GM23248 (cell line): ENCODE measurements at places on chromosomes 13 and 19.

DNA sequence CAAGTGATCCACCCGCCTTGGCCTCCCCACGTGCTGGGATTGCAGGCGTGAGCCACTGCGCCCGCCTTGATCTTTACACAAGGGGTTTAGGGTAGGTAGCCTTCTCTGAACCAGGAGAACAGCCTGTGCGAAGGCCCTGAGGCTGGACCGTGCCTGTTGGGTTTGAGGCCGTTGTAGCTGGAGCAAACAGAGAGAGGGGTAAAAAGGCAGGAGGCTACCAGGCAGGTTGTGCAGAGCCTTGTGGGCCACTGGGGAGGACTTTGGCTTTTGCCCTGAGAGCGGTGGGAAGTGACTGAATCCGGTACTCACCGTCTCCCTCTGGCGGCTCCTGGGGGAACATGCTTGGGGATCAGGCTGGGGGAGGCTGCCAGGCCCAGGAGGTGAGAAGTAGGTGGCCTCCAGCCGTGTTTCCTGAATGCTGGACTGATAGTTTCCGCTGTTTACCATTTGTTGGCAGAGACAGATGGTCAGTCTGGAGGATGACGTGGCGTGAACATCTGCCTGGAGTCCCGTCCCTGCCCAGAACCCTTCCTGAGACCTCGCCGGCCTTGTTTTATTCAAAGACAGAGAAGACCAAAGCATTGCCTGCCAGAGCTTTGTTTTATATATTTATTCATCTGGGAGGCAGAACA is 24.6 kb downstream of the SPC24 start:
- DNase-seq = peak; percentile 81

- no peak for DNase-seq
Observed at GRCh38 chr19:39516270-39516669, 1.3 kb downstream of the SELENOV start.

DNA sequence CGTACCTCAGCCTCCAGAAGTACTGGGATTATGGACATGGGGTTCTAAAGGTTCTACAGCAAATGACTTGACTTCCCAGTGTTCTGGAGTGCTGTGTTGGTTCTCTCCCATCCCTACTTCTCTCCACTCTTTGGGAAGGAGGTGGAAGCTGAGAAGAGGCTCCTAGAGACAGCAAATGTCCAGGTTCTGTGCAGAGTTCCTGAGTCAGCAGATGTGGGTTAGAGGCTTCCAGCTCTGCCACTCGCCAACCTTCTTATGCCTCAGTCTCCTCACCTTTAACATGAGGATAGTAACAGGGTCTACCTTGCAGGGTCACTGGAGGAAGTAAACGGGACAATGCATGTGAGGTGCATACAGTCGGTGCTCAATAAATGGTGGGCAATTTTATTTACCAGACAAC is 80.5 kb upstream of the VSTM2B start:
- no peak for DNase-seq

GRCh38 chr19:51729781-51730180 is 6.0 kb upstream of the HAS1 start:
- peak; percentile 58 for DNase-seq

- peak; percentile 65 for DNase-seq
Observed at GRCh38 chr19:48418317-48419064, 25.0 kb downstream of the GRIN2D start.

DNA sequence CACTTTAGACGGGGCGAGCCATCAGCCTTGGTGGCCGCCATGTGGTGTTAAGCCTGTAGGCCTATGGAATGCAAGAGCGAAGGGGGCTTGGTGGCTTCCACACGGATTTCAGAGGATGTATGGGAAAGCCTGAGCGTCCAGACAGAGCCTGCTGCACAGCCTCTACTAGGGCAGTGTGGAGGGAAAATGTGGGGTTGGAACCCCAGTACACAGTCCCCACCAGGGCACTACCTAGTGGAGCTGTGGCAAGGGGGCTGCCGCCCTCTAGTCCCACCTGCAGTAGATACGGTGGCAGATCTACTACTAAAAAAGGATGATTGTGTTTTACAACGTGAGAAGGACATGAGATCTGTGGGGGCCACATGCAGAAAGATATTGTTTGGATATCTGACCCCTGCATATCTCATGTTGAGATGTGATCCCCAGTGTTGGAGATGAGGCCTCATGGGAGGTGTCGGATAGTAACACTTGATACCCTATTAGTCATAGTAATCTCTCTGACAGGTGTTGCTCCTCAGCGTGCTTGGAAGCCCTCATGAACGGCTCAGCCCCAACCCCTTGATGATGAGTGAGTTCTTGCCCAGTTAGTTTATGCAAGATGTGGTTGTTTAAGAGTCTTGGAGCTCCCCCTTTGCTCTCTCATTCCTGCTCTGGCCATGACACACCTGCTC is 45.6 kb downstream of the LHFPL6 start:
- no peak for DNase-seq

- DNase-seq = peak; percentile 87
Observed at GRCh38 chr19:40465025-40465556, 454 bp downstream of the BLVRB start.

DNA sequence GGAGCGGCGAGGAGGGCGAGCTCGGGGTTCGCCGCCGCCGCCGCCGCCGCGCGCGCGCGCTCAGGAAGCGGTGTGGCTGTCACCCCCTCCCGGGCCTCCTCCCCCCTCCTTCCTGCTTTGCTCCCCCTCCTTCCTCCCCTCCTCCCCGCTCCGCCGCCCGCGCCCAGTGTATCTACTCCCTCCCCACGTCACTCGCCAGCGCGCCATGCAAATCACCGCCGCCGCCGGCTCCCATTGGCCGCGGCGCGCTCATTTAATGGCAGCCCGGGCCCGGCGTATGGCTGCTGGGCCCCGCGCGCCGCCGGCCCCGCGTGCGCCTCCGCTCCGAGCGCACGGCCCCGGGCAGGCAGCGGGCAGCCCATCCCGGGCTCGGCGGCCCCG is 335 bp upstream of the SOX1 start:
- peak; percentile 34 for DNase-seq

DNA sequence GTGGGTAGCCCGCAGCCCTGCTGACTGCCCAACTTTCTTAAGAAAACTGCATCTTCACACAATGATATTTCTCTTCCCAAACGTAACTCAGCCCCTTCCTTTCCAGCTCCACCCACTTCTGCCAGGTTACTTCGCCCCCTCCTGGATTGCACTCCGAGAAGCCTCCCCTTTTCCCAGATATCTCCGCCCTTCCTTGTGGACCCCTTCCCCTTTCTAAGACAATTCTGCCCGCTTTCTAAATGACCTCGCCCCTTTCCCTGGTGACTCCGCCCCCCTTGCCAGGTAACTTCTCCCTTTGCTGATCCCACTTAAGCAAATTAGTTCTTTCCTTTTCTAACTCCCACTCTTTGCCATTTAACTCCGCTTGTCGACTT is 2.6 kb downstream of the VSIG10L start:
- no peak for DNase-seq

DNA sequence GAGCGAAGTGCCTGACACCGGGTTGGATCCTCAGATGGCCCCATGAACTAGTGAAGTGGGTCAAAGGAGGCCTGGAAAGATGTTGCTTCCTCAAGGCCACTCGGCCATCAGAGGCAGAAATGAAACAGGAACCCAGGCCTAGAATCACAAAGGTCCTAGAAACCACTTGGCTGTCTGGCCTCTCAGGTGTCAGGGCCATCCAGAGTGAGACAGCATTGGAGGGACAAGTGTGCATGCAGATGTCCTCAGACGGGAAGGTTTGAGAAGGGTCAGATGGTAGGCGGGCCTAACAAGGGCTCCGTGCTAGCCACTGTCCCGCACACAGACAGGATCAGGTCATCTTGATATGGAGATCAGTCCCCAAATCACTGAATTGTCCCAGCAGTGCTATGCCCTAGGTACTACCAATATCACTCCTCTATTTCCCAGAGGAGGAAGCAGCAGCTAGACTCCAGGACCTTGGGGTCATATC is 14.3 kb downstream of the CCDC97 start:
- DNase-seq = peak; percentile 37

DNA sequence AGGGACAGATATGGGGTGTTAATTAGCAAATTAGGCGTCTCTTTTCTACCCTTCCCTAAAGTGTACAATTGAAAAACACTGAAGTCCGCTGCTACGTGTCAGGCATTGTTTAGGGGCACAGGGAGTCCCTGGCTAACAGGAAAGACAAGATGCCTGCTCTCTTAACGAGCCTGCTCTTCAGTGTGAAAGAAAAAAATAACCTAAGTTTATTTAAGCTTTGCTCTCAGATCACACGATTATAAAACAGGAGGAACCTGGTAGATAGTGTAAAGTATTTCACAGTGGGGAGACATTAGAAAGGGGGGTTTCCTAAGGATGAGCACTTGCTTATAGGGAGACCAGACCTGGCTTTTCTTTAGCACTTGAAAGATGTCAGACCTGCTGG is 38.7 kb downstream of the IGFL2 start:
- no peak for DNase-seq

GRCh38 chr13:99403458-99403971 is 96.3 kb upstream of the GPR183 start:
- no peak for DNase-seq

- no peak for DNase-seq
Observed at GRCh38 chr13:92164822-92165221, 766.4 kb downstream of the GPC5 start.

- DNase-seq = no peak
Observed at GRCh38 chr13:113991676-113992179, 17.9 kb upstream of the C13orf46 start.

DNA sequence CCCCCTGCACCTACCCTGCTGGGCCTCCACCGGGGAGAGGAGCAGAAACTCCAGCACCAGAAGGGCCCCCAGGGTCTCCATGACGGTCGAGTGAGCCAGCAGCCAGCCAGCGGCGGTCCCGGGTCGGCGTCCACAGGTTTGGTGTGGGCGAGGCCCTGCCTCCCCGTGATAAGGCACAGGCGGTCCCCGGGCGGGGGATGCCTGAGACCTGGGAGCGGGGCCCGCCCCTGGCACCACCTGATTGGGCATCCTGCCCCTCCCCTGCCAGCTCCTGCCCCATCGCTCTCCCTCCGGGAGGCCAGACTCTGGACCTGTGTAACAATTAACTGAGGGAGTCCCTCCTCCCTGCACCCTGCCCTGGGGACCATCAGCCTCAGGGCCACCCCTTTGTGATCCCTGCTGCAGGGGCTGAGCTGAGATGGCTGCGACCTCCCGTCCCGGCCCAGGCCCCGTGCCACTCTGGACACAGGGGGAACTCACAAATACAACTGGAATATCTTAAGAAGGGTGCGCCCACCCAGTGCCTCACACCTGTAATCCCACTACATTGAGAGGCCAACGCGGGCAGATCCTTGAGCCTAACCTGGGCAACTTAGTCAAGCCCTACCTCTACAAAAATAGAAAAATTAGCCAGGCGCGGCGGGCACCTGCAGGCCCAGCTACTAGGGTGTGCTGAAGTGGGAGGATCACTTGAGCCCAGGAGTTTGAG is at the start of gene SMIM24:
Gene SMIM24, minus strand, starts transcription at position 143 of the 709 bp plus-strand sequence. Its CDS starts 62 bp downstream, at position 81.
- DNase-seq = no peak

DNA sequence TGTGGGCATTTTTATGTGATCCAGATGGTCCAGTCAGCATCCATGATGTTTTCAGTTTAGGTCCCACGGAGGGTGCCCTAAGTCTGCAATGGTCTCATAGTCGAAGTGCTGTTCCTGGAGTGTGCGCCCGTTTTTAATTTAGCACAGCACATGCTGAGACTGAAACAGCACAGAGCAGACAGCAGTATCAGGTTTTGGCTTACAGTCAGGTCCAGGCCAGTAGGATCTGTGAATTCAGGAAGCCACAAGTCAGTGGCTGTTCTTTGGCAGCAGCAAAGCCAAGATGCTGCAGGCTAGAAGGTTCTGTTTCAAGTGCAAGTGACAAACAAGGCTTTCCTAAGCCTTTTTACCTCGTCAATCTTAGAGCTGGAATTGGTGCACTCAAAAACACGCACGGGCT is 18.3 kb downstream of the FBXO27 start:
- no peak for DNase-seq

DNA sequence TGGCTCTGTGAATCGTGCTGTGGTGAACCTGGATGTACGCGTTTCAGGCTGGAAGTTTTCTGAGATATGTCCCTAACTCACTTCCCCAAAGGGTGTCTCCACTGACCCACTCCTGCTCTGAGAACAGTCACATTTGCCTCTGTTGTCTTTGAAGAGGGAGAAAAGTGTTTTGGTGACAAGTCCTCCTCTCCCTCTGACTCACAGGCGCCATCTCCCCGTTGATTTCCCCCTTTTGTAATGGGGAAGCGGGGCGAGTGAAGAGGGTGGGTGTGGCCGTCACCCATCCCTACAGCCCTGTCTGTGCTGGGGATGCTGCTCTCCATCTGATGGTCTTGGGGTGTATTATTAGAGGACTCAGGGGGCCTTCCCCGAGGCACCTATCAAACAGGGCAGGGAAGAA is 9.6 kb downstream of the APC2 start:
- DNase-seq = no peak

DNA sequence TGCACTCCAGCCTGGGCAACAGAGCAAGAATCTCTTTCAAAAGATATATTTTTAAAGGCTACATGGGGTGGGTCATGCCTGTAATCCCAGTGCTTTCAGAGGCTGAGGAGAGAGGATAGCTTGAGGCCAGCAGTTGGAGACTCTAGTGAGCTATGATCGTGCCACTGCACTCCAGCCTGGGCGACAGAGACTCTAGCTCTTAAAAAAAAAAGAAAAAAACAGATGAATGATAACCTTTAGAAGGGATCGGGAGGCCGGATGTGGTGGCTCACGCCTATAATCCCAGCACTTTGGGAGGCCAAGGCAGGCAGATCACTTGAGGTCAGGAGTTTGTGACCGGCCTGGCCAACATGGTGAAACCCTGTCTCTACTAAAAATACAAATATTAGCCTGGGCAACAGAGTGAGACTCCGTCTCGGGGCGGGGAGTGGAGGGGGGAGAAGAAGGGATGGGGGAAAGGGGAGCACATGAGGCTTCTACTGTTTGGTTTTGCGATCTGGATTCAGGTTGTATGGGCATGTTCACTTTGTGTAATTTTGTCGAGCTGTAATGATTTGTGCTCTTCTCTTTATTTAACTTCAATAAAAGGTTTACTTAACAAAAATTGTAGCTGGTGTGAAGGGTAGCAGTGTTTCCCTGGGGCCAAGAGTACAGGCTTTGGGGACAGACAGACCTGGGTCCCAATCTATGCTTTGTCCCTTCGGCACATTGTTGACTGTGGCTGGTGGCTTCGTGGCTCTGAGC is 1.1 kb upstream of the PSMC4 start:
- no peak for DNase-seq

DNA sequence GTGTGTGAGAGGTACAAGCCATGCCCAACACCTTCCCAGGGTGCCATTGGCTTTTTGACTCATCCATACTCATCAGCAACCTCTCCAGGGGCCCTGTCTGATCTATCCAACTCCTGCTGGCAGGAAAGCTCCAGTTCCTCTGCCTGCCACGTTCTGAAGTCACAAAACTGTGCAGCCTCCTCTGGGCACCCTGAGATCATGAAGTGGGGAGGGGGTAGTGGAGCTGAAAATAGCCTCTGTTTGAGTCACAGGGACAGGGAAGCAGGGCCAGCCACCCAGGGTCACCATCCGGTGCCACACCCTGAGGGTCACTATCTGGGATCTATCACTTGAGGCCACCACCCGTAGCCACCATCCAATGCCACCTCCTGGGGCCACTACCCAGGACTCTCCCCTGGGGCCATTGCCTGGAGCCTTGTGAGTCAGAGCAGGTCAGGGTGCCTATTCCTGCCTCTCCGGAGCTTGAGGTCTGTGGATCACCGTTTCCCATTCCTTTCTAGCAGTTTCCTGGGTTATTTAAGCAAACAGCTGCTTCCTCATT is 172.1 kb downstream of the NUFIP1 start:
- DNase-seq = peak; percentile 71

GRCh38 chr13:28699246-28699645 is 19.5 kb downstream of the SLC46A3 start:
- no peak for DNase-seq

- DNase-seq = no peak
Observed at GRCh38 chr19:55901369-55902079, 30.6 kb downstream of the NLRP13 start.

- DNase-seq = no peak
Observed at GRCh38 chr13:91725646-91726045, 327.2 kb downstream of the GPC5 start.
